ENCODE measurements at places on chromosomes 7 and 10.

DNA sequence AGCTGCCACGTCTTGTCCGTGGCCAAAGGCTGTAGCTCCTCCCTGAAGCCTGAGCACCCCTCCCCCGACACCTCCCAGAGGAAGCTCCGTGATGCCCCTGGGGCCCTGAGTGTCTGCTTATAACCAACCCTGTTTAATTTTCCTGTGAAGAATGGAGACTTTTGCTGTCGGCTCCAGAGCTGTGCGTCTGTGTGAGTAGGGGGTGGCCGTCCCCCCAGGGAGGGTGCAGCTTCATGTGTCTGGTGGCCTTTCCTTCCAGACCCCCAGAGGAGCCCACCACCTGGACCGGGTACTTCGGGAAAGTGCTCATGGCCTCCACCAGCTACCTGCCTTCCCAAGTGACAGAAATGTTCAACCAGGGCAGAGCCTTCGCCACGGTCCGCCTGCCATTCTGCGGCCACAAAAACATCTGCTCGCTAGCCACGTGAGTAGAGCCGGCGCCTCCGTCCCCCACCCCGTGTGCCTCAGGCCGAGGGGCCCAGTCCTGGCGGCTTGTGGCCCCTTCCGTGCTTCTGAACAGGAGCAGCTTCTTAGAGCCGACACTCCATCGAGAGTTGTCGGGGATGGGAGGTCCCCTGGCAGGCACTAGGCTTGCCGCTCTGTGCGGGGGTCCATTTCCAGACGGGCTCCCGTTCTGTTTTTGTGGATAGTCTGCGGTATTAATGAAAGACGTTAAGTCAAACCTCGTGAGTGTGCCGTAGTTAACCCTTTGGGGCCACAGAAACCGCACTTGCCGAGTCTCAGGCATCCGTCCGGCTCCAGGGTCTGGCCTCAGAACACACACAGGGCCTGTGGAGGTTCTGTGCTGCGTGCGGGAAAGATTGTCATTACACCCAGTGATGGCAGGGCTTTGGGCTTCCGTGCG, 37.1 kb downstream of the WIPI2 start:
- DNase-seq: no peak

DNA sequence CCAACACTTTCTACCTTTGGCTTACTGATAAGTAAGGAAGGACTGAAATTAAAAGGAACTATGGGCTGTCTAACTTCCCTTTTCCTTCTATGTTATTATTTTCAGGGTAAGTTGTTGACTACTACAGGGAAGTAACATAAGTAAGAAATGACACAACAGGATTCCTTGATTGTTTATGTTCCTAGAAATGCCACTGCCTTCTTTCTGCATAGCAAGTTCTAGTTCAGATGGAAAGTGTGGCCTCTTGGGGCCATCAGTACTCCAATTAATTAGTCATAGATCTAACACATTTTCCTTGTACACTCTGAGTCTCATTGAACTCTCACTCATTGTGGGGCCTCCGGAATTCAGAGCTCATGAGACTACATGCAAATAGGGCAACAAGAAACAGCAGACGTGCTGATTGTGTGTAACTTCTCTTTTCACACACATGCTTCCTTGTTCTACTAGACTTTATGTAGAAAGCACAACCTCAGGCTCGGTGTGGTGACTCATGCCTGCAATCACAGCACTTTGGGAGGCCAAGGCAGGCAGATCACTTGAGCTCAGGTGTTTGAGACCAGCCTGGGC, 35.3 kb upstream of the HIBADH start:
- DNase-seq: peak; percentile 55

DNA sequence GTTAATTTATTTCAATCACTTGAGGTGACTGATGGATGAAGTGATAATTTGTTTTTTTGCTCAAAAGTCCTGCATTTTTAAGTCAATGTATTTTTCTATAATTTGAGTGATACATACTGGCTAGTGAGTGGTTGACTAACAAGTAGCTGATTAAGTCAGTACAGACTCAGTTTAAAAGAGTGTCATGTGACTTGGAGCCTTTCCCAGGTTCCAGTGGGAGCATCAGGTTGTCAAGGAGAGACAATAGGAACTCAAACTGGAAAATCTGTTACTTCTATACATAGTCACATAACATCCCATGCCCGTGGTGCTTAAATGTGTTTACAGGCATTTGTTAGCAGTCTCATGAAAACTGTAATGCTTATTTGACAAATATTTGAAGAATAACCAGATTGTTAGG, 154.7 kb downstream of the ANK3 start:
- DNase-seq: no peak

- no peak for DNase-seq
Observed at GRCh38 chr7:21327422-21328409, 100.2 kb upstream of the SP4 start.

GRCh38 chr10:61639952-61640351, 22.8 kb upstream of the CABCOCO1 start:
- no peak for DNase-seq

- DNase-seq: no peak
Observed at GRCh38 chr7:95536656-95537311, 51.0 kb downstream of the ASB4 start.

DNA sequence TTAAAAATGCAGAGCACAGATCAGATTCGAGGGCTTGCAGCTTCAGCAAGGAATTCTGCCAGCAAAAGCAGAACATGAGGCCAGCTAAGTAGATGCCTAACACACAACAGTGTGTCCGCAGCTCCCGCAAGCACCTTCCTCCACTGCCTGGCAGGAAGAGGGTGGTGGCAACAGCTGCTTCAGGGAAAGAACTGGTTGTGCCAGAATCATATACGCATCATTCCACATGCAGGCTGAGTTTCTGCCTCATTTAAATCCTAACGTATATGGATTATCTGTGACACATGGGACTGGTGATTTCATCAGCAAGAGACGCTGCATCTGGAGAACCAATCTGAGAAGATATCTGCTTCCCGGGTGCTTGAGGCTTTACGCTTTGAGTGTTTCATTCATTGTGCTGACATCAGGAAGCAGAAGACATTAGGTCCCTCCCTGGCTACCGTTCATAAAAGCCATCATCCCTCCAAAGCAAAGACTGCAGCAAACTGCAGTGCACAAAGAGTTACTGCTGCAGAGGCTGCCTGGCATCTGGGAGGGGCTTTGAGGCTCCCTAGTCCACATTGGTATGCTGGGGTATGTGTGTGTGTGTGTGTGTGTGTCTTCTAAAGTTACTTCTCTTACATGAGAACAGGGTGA, 78.8 kb downstream of the FAM13C start:
- no peak for DNase-seq

- no peak for DNase-seq
Observed at GRCh38 chr7:131945957-131946544, 389.6 kb upstream of the PODXL start.

DNA sequence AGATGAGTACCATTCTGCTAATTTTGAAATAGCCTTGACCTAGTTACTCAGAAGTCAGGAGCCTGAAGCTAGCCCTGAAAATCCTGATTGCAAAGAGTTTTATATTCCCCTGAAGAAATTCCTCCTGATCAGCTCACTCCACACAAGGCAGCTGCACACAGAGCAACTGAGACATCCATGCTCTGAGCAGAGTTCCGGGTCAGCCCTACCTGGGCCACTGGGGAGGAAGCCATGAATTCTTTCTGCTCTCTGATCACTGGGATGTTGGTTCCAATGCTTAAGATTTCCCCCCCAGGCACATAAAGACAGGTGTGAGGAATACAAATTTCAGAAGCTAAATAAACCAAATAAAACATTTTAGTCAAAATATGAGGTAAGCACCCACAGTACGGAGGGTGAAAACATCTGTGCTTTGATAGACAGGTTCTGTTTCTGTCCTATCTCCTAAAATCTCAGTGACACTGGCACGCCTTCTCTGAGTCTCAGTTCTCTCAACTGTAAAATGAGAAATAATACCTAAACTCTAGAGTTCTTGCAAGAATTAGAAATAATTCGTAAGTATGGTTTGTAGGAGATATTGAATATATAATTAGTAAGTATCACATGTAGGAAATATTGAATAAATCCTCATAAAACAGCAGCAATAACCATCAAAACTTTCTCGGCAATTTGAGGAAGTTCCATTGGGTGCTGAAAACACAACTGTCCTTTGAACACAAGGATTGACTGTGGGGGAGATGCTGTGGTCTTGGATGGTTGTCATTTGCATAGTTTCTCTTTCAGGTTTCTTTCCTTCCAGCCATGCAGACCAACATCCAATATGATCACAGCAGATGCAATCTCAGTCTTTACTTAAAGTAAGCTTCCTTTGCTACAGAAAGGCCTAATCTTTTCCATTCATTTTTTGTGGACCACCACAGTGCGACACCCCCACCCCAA, 133.0 kb upstream of the TNS3 start:
- DNase-seq: peak; percentile 68

DNA sequence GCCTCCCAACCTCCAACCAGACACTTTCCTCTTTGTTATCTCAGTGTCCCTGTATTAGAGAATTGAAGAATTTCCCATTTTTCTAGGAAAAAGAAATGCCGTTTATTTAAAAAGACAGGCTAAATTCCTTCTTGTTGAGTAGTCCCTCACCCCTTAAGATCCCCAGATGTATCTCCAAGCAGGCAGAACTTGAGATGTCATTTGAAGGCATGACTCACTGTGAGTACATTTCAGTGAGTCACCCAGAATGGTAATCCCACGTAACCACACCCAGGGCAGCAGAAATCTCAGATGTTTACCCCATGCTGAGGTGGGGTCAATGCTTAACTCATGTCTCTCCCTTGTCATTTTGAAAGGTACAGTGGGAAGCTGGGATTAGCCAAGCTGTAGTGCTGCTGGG, 4.4 kb downstream of the ZNF655 start:
- DNase-seq: no peak

GRCh38 chr7:112056409-112056808, 149.8 kb downstream of the DOCK4 start:
- no peak for DNase-seq

DNA sequence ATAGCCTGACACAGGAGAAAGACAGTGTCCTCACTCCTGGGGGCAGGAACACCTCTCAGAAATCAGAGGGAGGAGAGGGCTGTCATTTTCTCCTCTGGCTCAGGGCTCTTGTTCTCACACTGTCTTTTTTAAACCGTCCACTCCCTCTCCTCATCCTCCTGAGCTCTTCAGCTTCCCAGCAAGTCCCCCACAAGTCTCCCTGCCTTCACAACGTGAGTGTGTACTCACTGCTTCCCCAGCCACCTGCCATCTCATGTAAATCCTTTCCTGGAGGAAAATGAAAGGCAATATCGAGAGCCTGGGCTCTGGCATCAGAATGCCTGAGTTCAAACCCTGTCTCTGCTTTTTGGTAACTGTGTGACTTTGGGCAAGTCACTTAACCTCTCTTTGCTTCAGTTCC, 5.7 kb downstream of the LLCFC1 start:
- no peak for DNase-seq

DNA sequence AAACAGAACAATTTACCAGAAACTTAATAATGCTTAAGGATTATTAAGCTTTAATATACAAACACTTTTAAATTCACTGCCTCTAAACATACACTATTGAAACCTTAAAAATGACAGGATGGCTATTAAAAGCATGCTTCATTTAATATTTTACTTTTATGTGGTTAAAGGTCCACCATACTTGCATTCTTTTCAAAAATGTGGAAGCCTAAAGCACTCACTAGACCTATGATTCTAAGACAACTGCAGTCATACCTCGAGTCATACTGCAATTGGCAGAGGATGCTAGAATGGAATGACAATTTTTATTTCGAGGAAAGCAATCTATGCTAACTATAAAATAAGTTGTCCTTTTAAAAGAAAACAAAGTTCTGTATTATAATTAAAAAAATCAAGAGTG, 85.3 kb downstream of the PIP4K2A start:
- no peak for DNase-seq

DNA sequence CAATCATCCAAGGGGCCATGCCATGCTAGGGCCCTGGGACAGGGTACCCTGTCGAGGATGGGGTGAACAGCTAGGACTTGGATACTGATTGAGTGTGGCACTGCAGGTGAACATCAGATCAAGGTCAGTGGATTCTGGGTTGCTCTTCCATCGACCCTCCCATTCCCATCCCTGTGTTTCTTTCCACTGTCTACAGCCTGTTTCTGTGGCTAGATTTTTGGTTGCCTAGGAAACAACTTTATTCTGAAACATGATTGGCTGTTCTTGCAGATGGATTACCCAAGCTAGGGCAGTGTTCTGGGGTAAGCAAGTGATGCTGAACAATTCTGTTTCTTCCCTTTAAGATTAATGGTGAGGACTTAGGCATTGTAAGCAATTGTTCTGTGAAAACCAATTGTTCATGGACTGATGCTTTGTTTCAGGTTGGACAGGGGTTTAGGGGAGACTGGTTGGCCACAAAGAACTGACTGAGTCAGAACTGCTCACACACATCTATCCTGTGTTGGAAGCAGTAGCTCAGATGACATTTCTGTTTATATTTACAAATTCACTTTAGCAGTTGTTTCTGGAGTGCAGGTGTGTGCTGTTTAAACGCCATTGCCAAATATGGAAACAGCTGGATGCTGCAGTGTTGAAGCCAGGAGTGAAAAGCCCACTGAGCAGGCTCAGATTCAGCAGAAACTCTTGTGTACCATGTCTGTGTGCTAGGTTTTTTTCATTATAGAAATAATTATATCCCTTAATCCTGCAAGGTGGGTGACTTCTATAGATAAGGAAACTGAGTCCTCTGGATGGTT, 102.3 kb upstream of the BTBD16 start:
- no peak for DNase-seq

GRCh38 chr10:101235766-101236165, 6.5 kb upstream of the LBX1 start:
- DNase-seq: no peak

- no peak for DNase-seq
Observed at GRCh38 chr7:80635533-80635932, 2.9 kb upstream of the CD36 start.

DNA sequence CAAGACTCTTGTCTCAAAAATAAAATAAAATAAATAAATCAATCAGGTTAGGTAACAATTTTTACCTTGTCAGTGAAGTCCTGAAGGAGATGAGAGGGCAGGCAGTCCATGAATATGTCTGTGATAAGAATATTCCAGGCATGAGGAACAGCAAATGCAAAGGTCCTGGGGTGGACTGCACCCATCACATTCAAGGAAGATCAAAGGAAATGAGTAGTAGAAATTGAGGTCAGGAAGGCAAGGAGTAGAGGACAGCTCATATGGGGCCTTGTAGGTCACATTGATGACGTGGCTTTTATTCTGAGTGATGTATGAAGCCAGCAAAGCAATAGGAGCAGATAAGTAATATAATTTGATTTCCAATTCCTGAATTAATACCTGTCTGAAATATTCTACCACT, 76.5 kb upstream of the TCF7L2 start:
- no peak for DNase-seq

- DNase-seq: peak; percentile 53
Observed at GRCh38 chr10:74991435-74991834, 120.0 kb upstream of the SAMD8 start.

DNA sequence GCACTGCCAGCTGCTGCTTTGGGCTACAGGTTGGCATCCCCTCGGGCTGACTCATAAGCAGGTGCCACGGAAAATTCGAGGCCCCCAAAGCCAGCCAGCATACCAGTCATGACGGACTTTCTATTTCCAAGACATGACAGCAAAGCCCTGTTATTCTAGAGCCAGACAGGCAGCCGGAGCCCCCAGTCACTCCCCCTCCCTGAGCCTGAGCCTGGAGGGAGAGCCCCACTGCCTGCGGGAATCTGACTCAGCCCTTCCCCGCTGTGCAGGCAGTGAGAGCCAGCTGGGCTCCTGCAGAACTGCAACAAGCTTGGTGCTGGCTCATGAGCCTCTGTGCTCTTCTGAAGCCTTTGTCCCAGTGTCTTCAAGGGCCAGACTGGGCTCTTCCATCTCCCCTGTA, 15.8 kb downstream of the BTBD16 start:
- no peak for DNase-seq

- no peak for DNase-seq
Observed at GRCh38 chr10:25304606-25305005, 129.8 kb downstream of the GPR158 start.

All from germinal center (tissue), 1 donor.